Activated T-cell treated with anti-CD3 and anti-CD28 coated beads for 4 hours (primary cell): ENCODE measurements at places on chromosomes 3 and 15.

GRCh38 chr15:76235186-76235826, 76.0 kb downstream of the ETFA start:
- DNase-seq = no peak

DNA sequence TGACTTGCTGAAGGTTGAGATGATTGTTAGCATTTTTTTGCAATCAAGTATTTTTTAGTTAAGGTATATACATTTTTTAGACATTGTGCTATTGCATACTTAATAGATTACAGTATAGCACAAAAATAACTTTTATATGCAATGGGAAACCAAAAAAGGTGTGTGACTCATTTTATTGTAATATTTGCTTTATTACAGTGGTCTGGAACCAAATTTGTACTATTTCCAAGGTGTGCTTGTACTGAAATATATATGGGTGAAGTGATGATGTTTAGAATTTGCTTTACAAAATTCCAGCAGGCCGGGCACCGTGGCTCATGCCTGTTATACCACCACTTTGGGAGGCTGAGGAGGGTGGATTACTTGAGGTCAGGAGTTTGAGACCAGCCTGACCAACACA, 29.1 kb upstream of the TBC1D23 start:
- DNase-seq = no peak

DNA sequence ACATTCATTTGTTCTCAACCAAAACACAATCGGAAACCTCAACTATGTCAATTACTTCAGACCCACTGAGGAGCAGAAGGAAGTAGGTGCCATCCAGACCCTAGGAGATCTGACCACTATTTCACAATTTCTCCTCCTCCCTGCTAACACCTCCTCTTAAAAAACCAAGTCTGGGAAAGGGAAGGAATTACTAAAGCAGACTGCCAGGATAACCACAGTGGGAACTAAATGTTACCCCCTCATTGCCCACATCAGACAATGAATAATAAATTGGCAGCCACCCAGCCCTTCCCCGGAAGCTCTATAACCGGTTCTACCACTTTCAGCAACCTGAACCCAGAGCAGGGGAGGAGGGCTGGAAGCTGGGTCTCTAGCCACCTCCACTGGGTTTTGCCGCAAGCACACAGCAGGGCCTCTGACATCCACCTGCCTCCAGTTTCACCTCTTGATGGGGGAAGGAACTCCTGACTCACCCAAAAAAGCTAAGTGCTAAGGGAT, 17.6 kb downstream of the C15orf62 start:
- peak; percentile 64 for DNase-seq

GRCh38 chr3:72126441-72127223, 341.7 kb upstream of the PROK2 start:
- DNase-seq = no peak

- no peak for DNase-seq
Measured at GRCh38 chr3:122973893-122974615, 53.5 kb downstream of the SEMA5B start.

GRCh38 chr3:176951144-176951543, 246.1 kb downstream of the TBL1XR1 start:
- DNase-seq = no peak

DNA sequence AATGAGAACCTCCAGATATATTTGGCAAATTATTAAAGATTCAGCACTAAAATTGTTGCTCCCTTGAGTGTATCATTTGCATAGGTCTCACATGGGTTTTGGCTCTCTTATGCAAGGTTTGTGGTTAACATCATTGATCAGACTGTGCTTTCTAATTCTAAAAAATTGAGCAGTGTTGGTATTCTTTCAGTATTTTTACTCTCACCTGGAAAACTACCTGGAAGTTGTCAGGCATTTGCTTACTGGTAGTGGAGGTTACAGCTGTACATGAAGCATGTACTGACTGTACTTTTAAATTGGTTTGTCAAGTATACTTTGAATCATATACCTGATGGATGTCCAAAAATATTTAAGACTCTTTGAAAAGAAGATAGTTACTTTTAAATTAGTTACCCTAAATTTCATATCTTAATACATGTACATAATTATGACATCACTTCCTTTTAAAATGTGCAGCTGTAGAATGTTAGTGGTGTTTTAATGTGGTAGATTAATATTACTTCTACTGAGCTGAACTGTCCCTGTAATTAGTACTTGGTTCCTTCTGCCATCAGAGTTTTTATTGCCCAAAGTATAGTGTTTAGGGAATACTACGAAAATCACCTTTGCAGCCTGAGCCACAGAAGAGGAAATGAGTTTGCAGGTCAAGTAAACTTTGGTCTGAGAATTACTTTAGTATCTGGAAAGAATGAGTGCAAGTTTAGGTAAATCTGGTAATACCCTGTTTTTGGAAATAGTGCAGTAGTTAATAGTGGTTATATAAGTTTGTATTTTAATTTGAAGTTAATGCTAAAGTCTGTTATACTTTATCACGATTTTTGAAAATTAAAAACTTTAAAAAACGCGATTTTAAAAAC, 2.8 kb downstream of the CHD2 start:
- no peak for DNase-seq

GRCh38 chr3:47283193-47283537, 421 bp downstream of the KLHL18 start:
- no peak for DNase-seq

GRCh38 chr3:188196232-188196990, 42.5 kb downstream of the LPP start:
- DNase-seq = no peak

DNA sequence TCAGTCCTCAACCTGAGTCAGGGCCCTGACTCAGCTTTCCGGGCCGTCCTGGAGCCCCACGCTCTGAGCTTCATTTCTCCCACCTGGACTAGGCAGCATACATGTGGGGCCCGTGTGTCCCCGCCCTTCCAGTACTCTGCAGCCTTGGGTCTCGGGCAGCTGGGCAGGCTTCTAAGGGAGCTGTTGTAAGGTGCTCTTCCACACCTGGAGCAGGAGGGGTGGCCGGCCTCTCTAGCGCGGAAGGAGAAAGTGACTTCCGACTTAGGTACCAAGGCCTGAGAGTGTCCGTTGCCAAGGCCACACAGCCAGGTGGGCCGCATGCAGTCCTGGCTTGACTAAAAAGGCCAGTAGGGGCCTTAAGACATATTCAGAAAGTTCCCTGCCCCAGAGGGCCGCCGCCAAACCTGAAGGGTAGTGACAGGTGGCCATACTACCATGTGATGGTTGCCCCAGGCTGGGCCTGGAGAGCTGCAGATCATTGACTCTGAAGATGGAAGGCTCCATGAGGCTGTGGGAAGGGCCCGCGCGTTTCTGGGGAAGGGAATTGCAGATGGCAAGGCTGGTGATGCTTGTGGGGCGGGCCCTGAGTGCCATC, 9.4 kb upstream of the SEMA3B start:
- DNase-seq = no peak

DNA sequence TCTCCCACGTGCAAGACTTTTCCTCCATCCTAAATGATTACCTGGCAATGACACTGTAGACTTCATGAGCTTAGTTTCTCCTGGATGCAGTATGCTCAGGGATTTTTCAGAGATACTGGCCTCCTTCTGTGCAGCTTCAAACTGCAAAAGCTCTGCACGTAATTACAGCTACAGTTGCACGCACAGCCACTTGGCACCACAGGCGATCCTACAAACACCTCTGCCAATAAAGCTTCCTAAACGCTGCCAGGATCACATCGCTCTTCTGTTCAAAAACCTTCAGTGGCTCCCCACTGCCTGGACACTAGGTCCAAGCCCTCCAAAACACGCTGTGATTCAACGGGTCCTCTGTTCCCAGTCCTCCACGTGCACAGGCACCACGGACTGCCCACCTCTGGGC, 49.5 kb downstream of the NUP210 start:
- no peak for DNase-seq

- no peak for DNase-seq
Measured at GRCh38 chr3:34687671-34688070, 889.2 kb downstream of the PDCD6IP start.

DNA sequence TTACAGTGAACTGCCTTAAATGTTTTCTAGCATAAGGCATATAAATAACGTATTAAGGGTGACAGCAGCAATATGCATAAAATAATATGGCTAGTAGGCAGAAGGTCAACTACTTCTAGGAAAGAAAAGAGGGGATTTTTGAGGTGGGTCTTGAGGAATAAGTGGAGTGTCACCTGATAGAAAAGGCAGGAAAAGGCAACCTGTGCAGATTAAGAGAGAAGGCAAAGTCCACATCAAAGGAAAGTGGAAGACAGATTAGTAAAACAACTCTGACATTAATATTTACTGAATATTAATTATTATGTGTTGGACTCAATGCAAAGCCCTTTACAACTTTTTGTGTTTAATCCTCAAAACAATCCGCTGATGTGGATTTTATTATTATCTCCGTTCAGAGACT, 2.8 kb downstream of the THOC7 start:
- DNase-seq = no peak

DNA sequence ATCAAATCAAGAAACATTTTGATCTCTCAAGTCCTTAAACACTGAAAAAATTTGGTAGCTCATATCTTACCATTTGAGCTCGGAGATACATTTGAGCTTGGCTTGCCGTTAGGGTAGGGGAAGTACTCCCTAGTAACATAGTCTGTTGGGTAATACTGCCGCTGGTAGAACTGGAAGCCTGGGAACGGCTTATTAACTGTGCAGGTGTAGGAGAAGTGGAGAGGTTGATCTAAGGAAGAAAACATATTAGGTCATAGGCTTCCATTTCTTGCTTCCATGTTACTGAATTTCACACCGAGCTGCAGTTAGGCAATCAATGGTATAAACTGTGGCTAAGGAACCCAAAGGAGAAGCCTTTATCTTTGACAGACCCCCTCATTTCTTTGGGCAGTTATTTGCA, 32.5 kb downstream of the PHC3 start:
- no peak for DNase-seq

DNA sequence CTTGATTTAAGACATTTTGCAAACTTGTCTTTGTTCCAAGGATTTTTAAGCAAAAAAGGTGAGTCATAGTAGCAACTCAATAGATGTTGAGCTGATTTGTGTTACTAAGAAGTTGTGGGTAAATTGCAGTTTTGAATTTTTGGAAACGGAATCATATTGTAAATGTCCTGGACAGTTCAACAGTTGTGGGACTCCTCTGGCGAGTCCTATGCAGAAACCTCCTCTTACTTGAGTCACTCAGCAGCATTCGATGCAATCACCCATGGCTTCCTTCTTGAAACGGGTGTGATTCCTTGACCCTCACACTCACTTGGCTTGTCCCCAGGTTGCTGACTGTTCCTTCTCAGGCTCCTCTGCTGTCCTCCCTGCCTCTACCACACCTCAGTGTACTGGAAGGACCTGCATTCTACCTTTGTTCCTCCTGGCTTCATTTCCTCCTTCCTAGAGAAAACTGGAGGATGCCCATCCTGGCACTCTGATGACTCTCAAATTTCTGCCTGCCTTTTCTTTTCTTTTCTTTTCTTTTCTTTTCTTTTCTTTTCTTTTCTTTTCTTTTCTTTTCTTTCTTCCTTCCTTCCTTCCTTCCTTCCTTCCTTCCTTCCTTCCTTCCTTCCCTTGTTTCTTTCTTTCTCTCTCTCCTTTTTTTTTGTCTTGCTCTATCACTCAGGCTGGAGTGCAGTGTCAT, 52.8 kb upstream of the DGKG start:
- no peak for DNase-seq

GRCh38 chr15:51935466-51936104, 36.0 kb downstream of the LEO1 start:
- no peak for DNase-seq

DNA sequence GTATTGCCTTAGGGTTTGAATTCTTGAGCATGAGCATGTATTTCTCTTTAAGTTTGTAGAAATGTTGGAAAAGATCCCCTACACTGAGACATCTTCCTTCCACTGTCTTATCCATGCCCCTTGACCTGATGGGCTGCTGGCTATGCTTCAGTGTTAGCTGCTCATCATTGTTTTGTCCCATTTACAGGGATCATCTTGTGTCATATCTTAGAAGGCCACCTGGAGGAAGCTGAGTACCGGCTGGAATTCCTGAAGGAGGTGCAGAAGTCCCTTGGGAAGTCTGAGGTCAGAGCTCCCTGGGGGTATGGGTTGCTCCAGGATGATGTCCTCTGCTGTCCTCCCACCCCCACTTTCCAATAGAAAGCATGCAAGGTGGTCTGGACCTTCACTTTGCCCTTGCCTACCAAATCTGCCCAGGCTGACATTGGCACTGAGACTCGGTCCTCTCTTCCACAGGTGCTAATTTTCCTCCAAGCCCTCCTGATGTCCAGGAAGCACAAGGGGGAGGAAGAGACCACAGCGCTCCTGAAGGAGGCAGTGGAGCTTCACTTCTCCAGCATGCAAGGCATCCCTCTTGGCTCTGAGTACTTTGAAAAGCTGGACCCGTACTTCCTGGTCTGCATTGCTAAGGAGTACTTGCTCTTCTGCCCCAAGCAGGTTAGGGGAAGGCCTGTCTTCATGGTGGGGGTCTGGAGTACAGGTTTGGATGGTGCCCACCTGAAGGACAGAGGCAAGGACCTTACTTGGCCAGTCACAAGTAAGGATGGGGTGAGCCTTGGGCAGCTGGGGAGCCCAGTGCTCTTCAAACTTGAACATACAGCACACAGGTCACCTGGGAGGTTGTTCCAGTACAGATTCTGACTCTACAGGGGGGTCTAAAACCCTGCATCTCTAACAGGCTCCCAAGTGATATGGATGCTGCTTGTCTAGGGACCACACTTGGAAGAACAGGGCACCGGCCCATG, 17.7 kb downstream of the TTC21A start:
- no peak for DNase-seq

- no peak for DNase-seq
Measured at GRCh38 chr15:88543065-88543776, 3.3 kb downstream of the DET1 start.

DNA sequence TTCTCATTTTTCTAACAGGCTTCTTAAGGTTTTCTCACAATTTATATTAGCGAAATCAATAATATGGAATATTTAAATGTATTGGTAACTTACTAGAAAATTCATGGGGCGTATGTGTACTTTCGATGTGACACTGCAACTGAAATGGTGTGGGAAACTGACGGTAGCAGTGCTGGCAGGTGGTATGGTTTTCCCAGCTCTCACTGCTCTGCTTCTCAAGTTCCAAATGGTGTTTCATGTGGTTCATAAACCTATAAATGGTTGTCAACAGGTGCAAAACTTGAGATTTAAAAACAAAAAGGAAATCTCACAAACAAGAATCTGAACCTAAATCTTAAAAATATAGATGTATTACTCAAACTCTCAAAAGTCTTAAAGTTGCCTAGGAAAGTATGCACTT, 54.7 kb downstream of the ZNF280D start:
- DNase-seq = no peak
